Activated CD8-positive, alpha-beta memory T cell treated with anti-CD3 and anti-CD28 coated beads, Interleukin-2, amount 50 U/mL, for 4 hours (primary cell): ENCODE measurements at places on chromosomes 1 and 21.

- no peak for DNase-seq
Observed at GRCh38 chr21:24076179-24076578, 1531.1 kb downstream of the MRPL39 start.

GRCh38 chr1:46643368-46643775 is 24.8 kb downstream of the ATPAF1 start:
- no peak for DNase-seq

GRCh38 chr1:22709891-22710700 is 543 bp upstream of the EPHB2 start:
- DNase-seq: no peak

- DNase-seq: peak; percentile 11
Observed at GRCh38 chr21:41973427-41973831, 19.6 kb upstream of the C2CD2 start.

- DNase-seq: no peak
Observed at GRCh38 chr21:15592271-15592860, 137.4 kb upstream of the USP25 start.

DNA sequence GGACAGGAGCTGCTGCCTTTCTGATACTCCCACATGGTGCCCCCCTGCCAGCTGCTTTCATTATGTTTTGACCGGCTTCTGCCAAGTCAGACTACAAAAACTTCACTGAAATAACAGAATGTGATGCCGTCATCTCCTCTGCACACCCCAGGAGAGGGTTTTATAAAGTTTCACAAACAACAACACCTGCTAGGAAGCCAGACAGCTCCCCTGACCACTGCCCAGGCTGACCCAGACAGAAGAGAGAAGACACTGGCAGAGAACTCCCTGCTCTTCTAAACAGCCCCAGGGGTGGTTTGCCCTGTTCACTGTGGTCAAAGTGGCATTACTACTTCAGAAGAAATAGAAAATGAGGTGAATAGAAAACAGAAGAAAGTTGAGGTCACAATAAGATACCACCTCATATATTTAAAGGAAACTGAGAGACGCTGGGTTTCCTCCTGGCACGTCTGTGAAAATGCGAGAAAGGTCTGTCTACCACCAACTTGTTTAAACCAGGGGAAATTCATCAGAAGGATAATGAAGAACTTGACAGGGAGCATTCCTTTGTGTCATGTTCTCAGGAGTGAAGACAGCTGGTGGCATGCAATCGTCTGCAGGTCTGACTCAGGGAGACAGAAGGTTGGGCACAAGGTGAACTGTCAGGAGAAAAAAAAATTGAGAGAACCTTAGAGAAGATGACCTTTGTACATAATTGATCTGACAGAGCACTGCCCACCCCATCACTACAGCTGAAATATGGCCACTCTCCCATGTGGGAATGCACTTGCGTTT is 119.0 kb upstream of the NFIA start:
- DNase-seq: no peak

GRCh38 chr1:25204797-25205480 is 27.4 kb downstream of the SYF2 start:
- DNase-seq: no peak

GRCh38 chr1:32701421-32701911 is 1.1 kb downstream of the SYNC start:
- no peak for DNase-seq

DNA sequence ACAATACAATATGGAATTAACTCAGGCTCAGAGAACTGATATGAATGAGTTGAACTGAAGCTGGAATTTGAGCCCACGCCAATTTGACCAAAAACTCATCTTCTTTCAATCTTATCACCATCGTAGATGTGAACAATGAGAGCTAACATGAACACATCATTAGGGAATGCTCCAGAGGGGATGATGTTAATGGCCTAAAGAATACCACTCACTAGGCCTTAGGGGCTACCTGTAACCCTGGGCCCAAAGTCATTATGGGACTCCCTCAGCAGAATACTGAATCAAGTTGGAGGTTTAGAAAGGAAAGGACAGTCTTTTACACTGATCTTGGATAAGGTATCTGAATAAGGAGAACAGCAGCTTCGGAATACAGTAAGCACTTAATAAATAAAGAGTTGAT is 73.6 kb downstream of the C1orf94 start:
- DNase-seq: no peak

GRCh38 chr1:191348328-191348727 is 809.9 kb upstream of the RGS18 start:
- DNase-seq: no peak

GRCh38 chr1:61637470-61637869 is 87.5 kb downstream of the TM2D1 start:
- no peak for DNase-seq

DNA sequence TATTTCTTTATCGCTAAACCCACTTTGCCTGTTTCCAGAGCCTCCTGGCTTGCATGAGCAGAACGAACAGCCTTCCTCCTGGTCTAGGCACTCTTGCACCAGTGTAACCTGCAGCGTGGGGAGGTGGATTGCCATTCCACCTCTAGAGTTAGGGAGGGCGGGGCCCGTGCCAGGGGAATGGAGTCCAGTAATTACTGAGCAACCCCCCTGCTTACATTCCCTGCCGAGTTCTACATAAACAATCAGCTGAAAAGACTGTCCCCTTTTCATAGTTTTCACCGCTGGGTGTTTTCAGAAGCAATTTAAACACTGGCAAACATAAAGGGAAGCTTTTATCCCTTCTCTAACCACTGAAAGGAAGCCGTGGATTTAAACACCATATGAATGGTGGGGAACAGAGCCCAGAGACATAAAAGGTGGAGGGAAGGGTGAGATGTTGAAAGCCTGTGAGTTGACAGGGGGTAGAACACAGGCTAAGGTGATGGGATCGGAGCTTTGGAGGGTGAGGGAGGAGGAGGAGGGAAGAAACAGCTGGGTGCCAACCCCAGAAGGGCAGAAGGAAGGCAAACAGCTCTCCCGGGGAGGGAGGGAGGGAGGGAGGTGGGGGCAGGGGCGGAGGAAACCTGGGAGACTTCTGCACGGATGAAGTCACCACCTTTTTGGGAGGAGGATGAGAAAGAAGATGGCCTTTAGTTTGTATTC is 68.0 kb upstream of the WDR26 start:
- no peak for DNase-seq
